ENCODE measurements at places on chromosomes 4 and X. TPM values are rescaled to one million over a fixed set of nuclear protein-coding genes. Genes with fewer than 3 reads are reported as not detected.

- DNase-seq, result no peak
These were observed 31.8 kb upstream of the CYP4V2 start for GRCh38 chr4:186159613-186160012.

DNA sequence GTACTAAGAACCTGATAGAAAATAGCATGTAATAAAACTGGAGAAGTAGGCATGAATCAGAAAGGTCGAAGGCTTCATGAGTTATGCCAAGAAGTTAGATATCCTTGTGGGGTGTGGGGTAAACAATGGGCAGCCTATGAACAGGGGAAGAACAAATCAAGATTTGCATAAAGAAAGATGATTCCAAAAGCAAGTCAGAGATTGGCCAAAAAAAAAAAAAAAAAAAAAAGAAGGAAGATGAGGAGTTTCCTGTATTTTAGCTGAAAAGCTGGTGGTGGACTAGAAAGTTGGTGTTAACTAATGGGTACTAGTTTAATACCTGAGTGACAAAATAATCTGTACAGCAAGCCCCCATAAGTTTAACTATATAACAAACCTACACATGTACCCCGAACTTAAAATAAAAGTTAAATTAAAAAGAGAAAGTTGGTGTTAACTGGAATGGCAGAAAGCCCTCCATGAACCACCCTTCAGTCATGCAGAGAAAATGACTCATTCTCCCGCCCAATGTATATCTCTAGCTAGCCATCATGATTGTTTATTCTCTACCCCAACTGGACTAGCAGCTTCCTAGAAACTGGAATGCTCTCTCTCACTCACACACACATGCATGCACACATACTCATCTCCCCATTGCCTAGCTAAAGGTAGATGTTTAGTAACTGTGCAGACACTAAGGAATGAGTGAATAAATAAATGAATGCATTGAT is 41.7 kb downstream of the ATP11C start:
- DNase-seq, result peak; percentile 78

- DNase-seq, result no peak
These were observed 101.4 kb downstream of the PPARGC1A start for GRCh38 chr4:23788460-23788859.

DNA sequence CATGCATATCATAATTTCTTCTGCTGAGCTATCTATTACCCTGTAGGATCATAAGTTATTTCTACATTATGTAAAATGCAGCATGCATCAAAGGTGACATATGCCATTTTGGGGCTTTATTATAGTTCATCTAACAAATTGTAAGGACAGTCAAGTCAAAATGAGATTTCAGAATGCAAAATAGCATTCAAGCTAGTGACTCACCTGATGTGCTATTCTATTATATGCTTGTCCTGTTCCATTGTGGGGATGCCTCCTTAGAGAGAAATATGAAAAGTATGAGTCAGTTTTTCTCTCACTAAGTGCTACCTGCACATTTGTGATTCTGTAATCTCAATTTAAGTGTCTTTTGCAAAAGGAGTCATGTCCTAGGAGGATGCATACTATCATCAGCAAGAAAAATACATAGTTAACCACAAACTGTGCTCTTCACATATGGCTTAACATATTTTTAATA is 647.0 kb upstream of the PCDH10 start:
- no peak for DNase-seq

- peak; percentile 1 for DNase-seq
These were observed 37.9 kb upstream of the RAP2C start for GRCh38 chrX:132257116-132257515.

- no peak for DNase-seq
These were observed 556 bp upstream of the SLC25A43 start for GRCh38 chrX:119398587-119398973.

GRCh38 chrX:7950865-7951264 is 23.7 kb upstream of the PNPLA4 start:
- no peak for DNase-seq

PPEF2 gene
- not detected for total RNA-seq

ASB12 gene
- total RNA-seq, result not detected

CXCL11 gene
- total RNA-seq, result not detected

SPCS3 gene
- 250 TPM for total RNA-seq

ALAS2 gene
- total RNA-seq, result not detected

PAGE2 gene
- not detected for total RNA-seq

All from HFFc6 (cell line).